ENCODE measurements at places on chromosomes 3 and 15.

GRCh38 chr3:65924762-65925161 lies 114.0 kb downstream of the MAGI1 start:
- DNase-seq: no peak

GRCh38 chr15:76533995-76534394 lies 197.4 kb downstream of the ISL2 start:
- no peak for DNase-seq

- DNase-seq: no peak
These were observed 26.9 kb downstream of the PRR20G start for GRCh38 chr3:127260826-127261555.

GRCh38 chr3:31077021-31077601 lies 182.7 kb upstream of the GADL1 start:
- peak; percentile 20 for DNase-seq

DNA sequence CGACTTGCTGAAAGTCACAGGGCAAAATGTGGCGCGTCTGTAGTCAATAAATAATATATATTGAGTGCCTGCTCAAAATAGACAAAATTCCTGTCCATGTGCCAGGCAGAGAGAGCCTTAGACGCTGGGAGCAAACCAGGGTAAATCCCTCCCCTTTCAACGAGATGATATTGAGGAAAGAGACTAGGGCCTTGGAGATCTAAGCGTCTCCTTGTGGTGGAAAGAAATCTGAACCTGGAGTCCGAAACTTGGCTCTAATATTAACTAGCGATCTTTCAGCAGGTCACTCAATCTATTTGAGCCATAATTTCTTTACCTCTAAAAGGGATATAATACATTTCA lies 348 bp upstream of the DPP8 start:
- no peak for DNase-seq

DNA sequence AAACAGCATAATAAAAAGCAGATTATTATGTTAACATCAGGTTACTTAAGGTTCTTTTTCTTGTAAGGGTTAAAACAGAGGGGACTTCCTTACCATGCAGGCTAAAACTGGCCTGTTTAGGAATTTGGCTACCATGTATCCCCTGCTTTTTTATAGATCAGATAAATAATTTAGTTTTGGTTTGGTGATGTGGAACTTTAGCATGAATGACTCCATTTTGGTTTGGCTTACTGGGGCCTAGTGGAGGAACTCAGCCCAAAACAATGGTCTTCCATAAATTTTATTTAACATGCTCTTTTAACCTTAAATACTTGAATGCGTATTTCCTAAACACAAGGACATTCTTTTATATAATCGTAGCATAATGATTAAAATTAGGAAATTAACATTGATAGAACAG lies 18.9 kb downstream of the GALK2 start:
- DNase-seq: no peak

DNA sequence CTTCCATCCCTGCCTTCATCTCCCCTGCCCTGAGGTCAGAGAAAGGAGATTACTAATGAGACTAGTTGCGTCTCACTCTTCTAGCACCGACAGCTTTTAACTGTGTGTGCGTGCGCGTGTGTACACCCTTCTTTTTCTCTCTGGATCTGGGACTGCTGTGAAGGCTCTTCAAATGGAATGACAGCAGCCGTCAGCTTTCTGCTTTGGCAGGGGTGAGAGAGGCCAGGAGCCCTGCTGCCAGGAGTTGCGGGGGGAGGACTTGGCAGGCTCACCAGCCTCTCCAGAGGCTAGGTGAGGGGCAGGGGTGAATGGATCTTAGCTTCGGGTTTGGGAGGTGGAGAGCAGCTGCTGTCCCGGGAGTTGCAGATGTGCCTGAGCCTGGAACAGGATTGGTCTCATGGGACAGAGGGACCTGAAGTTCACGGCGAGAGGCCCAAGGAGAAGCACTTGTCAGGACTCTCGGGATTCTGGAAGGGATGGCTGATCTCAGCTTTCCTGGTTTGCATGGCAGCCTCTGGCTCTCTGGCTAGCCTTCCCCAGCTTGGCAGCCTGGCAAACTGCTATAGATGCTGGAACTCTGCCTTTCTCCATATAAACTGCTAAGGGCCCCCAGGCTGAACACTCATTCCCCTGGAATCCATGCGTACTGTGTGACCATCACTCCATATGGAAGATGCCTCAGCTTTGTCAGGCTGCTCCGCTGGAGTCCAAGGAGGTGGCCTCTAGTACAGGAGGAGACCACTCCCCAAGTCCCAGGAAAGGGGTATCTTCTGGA lies 16.6 kb downstream of the TEX264 start:
- DNase-seq: no peak

DNA sequence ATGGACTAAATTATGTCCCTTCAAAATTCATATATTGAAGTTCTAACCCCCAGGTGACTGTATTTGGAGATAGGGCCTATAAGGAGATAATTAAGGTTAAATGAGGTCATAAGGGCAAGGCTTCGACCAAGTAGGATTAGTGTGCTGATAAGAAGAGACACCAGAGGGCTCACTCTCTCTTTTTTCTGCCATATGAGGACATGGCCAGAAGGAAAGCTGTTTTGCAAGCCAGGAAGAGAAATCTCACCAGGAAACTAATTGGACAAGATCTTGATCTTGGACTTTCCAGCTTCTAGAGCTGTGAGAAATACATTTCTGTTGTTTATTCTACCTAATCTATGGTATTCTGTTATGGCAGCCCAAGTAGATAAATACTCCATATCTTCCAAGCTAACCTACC lies 503.6 kb upstream of the NAALADL2 start:
- DNase-seq: no peak

DNA sequence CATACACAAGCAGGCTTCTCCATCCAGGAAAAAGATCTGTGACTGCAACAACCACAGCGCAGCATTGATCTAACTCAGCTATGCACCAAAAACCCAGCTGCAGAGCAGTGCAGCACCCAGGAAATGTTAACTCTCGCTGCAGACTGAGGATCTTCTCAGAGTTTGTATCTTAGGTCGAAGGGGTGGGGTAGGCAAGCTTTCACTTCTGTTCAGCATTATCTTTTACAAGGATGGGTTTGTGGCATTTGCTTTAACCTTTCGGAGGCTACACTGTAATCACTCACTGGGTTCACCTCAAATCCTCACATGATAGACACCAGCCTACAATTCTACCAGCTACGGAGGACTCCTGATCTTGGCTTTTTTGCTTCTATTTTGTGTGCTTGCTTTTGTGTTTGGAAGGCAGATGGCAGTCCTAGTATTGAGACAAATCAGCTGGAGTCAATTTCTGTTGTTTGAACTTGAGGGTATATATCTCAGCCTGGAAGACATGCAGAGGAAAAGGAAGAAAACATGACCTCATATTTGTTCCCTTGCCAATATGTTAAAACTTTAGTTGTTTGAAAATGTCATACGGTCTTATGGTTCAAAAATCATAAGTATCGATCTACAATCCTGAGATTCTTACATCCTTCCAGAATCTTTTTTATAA lies 25.2 kb downstream of the LRRK1 start:
- DNase-seq: no peak

DNA sequence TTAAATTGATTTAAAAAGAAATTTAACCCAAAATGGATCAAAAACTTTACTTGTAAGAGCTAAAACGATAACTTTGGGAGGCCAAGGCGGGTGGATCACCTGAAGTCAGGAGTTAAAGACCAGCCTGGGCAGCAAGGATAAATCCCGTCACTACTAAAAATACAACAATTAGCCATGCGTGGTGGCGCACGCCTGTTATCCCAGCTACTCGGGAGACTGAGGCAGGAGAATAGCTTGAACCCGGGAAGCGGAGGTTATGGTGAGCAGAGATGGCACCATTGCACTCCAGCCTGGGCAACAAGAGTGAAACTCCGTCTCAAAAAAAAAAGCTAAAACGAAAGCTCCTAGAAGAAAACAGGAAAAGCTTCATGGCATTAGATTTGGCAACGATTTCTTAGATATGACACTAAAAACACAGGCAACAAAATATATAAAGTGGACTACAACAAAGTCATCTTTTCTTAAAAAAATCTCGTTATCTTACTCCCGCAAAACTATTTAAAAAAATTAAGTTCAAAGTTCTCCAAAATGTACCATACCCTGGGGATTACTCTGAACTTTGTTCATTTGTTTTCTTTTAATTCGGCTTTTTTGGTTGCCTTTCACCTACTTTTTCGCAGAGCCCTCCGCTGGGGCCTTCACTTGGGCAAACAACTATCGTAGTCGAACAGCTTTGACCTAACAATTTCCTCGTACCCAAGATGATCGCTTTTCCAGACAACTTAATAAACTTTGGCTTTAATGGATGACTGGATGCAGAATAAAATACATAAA lies 2.9 kb downstream of the HDDC3 start:
- DNase-seq: no peak

DNA sequence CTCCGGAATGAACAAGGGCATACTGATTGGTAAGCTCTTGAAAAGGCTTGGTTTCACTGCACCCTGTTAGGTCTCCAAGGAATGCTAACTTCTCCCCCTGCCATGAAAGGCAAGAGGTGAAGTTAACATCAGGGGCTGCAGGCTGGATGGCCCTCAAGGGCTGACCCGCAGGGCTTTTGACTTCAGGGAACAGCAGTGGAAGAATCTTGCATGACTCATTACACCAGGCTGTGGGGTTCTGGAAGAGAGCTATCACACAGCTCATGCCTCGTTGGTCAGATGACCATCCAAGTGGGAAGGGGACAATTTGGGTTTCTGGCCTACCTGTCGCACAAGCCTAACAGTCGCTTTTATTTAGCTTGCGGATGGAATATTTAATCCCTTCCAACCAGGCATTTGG lies 23.6 kb upstream of the ATG7 start:
- no peak for DNase-seq

DNA sequence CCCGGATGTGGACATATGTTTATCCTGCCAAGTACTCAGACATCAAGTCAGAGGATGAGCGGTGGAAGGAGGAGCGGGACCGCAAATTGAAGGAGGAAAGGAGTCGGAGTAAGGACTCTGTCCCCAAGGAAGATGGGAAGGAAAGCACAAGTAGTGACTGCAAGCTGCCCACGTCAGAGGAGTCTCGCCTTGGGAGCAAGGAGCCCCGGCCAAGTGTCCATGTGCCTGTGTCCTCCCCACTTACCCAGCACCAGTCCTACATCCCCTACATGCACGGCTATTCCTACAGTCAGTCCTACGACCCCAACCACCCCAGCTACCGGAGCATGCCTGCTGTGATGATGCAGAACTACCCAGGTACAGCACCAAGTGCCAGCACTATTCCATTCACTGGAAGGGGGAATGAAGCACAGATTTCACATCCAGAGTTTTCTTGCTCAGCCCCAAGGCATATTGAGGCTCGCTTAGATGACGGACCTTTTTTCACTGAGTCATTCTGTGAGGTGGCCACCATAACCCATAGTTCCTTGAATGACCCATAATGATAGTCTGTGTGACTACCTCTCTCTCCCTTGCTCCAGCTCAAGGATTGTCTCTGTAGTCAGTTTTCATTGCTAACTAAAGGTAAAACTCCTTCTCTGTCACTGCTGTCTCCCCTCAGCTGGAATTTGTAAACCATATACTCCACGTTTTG lies 97.1 kb downstream of the RBPMS2 start:
- DNase-seq: no peak

DNA sequence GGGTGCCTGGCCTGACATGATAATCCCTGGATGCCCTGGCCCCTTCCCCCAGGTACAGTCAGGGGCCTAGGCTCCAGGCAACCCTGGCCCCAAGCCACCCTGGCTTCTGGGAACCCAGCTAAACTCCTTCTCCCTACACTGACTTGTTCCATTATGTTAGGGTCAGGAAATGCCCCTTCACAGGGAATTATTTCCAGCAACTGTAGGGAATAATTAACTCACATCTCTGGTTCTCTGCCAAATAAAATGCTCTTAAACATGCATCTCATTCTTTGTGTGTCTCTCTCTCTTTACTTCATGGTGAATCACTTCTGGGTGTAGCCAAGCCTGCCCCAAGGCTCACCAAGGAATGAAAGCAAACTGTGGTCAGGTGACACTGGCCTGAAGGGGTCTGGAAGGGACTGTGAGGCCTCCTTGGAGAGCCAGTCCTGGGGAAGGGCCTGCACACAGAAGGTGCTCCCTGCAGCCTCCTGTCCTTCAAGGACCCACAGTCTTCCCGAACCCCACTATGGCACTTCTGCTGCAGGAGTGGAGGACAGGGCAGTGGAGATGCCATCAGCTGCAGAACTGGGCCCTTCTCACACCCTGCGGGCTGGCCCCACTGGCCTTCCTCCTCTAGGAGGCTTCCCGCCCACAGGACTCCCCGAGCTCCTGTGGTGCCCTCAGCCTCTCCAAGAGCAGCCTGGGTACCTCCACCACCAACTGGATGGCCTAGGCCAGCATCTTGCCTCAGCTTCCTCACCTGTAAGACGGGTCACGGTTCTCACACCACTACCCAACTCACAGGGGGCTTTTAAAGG lies 17.6 kb downstream of the TKT start:
- DNase-seq: no peak

DNA sequence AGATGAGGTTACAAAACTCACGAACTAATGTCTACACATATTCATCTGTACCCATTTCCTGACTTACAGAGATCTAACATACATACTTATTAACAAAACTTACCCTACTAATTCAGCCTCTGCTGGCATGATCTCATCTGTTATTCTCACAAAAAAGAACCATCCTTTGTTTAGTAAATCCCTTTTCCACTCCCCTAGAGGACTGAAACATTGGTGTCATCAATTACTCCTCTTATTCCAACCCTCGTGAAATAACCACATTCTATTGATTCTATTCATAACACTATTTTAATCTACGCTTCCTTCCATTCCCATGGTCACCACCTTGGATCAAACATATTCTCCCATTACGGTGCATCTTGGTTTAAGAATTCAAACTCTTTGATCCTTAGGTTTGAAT lies 505.9 kb downstream of the SI start:
- DNase-seq: no peak

GRCh38 chr15:100430411-100430810 lies 88.6 kb upstream of the ADAMTS17 start:
- no peak for DNase-seq

DNA sequence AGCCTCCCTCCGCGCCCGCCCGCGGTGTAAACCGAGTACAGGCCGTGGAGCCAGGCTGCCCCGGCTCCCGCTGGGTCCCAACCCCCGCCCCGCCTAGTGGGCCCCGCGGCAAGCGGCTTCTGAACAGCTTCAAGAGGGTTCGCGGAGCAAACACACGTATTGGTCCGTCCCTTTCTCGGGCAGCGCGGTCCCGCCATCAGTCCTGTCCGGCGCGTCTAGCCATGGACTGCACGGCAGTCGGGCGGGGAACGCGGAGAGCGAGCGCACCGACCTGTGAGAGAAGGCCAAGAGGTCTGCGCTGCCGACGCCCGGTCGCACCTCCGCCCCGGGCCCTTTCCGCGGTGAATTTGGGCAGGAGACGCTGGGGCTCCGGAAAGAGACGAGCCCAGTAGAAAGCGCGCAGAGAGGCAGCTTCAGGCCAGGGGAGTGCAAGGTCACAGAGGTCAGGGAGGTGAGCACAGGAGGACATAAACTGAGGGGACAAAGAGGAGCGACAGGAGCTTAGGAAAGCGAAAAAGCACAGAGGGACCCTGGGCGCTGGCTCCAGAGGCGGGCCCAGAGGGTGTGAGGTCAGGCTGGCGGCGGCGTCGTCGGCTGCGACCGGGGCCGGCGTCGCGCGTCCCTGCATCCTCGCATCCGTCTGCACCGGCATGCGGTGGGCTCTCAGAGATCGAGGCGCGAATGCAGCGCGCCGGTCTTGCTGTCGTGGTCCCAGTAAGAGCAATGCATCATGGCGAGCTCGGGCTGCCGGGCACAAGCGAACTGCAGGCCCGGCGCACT lies 1.8 kb downstream of the FOXL2 start:
- no peak for DNase-seq

- no peak for DNase-seq
These were observed 3.3 kb downstream of the CNTN3 start for GRCh38 chr3:74611206-74611605.

- DNase-seq: no peak
These were observed 217.8 kb upstream of the ARHGEF26 start for GRCh38 chr3:153903430-153903829.

- DNase-seq: no peak
These were observed 23.6 kb downstream of the SLMAP start for GRCh38 chr3:57779666-57780065.
